Stimulated activated naive CD8-positive, alpha-beta T cell treated with anti-CD3 and anti-CD28 coated beads, Interleukin-15, Interleukin-2, amounts not matched to agents 100 U/mL and 50 U/mL, for 24 hours (primary cell): ENCODE measurements at places on chromosomes 6 and 20.
A peak's percentile ranks its signal among the peaks of the same experiment; 100 is the strongest.

DNA sequence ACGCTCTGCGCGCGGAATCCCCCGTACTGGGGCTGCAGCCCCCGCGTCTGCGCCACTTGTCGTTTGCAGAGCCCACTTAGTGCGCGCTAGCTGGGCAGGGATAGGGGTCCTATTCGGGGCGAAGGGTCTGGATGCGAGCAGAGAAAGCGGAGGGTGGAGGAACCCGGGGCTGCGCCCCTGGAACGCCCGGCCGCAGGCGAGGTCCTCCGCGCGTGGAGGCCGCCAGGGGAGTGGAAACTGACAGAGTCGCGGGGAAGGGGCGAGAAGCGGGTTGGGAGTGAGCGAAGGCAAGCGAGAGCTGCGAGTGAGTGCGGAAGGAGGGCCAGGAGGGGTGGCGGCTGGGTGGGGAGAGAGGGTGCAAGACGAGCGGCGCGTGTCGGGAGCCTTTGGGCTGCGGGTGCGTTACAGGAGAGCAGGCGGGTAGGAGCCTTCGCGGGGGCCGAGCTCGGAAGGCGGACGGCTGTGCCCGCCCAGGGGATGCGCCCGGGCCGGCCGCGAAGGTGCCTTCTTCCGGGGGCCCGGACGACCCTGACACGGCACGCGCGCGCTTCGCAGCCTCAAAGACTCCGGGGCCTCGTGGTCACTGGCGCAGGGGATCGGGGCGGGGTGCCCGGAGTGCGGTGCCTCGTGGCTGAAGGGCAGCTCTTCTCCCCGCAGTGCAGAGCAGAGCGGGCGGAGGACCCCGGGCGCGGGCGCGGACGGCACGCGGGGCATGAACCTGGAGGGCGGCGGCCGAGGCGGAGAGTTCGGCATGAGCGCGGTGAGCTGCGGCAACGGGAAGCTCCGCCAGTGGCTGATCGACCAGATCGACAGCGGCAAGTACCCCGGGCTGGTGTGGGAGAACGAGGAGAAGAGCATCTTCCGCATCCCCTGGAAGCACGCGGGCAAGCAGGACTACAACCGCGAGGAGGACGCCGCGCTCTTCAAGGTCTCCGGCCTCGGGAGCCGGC is 1.2 kb downstream of the IRF4 start:
- no peak for DNase-seq

GRCh38 chr6:33848484-33848883 is 44.7 kb upstream of the MLN start:
- no peak for DNase-seq

- DNase-seq: no peak
These were observed 718.3 kb downstream of the KIF16B start for GRCh38 chr20:15854911-15855310.

DNA sequence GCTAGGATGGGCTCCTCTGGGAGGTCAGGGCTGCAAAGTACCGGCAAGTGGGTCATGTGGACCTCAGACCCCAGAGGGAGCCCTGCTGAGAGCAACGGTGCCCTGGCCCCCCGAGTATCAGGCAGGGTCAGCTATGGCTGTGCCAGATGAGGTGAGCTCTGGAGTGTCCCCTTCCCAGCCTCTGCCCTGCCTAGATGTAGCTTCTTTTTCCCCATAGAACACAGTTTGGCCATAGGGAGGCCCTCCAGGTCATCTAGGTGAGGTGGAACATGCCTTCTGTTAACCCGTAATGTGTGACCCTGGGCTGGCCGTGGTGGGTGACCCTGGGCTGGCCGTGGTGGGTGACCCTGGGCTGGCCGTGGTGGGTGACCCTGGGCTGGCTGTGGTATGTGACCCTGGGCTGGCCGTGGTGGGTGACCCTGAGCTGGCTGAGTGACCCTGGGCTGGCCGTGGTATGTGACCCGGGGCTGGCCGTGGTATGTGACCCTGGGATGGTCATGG is 21.2 kb upstream of the PCMTD2 start:
- no peak for DNase-seq

GRCh38 chr20:44066645-44067606 is 120.1 kb downstream of the JPH2 start:
- DNase-seq: no peak

- no peak for DNase-seq
These were observed 17.3 kb downstream of the NAA20 start for GRCh38 chr20:20034486-20034885.

DNA sequence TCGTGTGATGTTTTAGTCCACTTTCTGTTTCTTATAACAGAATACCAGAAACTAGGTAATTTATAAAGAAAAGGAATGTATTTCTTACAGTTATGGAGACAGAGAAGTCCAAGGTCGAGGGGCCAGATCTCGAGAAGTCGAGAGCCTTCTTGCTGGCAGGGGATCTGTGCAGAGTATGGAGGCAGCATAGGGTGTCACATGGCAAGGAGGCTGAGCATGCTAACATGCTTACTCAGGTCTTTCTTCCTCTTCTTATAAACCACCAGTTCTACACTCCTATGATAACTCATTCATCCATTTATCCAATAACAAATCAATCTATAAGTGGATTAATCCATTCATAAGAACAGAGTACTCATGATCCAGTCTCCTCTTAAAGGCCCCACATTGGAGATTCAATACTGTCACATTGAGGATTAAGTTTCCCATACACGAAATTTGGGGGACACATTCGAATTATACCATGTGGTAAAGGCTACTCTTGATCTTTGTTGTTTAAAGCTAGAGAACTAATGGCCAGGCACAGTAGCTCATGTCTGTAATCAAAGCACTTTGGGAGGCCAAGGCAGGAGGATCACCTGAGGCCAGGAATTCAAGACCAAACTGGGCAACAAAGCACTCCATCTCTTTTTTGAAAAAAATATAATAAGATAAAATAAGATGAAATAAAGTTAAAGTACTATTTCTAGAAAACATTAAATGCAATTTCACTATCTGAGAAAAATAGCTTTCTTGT is 2.1 kb downstream of the GOPC start:
- DNase-seq: no peak

DNA sequence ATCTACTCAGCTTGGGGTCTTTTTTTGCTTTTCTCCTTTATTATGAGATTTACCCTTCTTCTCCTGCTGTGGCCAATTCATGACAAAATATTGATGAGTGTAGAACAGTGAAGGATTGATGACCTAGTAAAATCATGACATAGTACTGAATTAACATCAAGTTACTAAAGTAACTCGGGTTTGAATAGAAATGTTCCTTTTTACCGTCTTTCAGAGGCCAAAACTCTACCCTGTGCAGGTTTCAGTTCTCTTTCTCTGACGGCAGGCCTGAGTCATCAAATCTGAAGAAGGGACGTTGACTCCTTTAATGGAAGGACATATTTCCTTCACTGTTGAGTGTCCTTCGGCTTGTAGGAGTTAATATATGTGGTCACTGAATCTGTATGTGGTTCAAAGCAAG is 80.7 kb downstream of the RREB1 start:
- DNase-seq: no peak

DNA sequence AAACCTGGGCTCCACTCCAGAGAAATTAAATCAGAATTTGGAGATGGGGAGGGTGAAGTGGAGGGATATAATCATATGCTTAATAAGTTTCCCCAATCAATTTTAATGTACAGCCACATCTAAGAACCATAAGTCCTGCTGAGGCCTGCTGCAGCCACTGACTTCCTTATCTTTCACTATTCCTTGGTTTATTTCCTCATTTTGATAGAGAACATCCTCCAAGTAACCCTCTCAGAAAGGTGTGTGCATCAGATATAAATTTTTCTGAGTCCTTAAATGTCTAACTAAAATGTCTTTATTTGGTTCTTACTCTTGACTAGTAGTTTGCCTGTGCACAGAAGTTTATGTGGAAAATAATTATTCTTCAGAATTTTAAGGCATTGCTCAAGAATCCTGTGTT is 23.7 kb upstream of the SIRT5 start:
- DNase-seq: no peak

- DNase-seq: no peak
These were observed 245.6 kb downstream of the KIF16B start for GRCh38 chr20:16327606-16328005.

GRCh38 chr6:90285042-90285481 is 11.6 kb downstream of the BACH2 start:
- no peak for DNase-seq

- no peak for DNase-seq
These were observed 328.1 kb upstream of the ARID1B start for GRCh38 chr6:156449128-156449527.

GRCh38 chr6:110334423-110335180 is 23.5 kb downstream of the METTL24 start:
- no peak for DNase-seq

GRCh38 chr20:50642288-50642803 is 49.0 kb downstream of the RIPOR3 start:
- DNase-seq: no peak

DNA sequence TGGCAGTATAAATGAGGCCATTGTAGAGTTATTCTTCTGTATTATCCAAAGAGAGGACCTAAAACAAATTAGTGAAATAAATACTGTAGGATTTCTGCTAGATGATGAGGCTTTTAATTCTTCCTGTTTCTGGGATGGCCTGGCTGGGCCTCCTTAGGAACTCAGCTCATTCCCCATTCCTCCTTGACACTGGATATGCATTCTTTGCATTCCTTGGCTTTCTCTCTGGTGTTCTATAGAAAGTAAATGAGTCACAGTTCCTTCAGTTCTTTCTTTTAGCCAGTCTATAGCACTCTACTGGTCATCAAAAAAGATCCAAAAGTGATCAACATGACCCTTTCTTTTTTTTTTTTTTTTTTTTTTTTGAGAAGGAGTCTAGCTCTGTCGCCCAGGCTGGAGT is 8.6 kb downstream of the OR10C1 start:
- DNase-seq: no peak

GRCh38 chr20:11200423-11200822 is 526.6 kb upstream of the JAG1 start:
- no peak for DNase-seq

DNA sequence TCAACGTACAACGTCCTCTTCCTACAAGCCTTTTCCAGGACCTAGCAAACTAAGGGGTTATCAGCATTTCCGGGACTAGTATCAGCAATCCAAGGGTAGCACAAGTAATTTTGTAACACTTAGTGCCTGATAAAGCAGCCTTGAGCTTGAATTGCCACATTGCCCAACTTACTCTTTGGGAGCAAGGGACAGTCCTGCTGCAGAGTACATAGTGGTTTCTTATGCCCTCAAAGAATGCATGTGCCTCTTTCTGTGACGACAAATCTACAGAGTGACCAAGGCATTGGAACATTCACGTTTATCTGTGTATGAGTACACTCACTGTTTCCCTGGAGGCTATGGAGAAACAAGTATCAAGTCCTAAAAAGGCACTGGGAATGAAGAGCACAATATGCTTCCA is 3.2 kb upstream of the ID4 start:
- DNase-seq: no peak

DNA sequence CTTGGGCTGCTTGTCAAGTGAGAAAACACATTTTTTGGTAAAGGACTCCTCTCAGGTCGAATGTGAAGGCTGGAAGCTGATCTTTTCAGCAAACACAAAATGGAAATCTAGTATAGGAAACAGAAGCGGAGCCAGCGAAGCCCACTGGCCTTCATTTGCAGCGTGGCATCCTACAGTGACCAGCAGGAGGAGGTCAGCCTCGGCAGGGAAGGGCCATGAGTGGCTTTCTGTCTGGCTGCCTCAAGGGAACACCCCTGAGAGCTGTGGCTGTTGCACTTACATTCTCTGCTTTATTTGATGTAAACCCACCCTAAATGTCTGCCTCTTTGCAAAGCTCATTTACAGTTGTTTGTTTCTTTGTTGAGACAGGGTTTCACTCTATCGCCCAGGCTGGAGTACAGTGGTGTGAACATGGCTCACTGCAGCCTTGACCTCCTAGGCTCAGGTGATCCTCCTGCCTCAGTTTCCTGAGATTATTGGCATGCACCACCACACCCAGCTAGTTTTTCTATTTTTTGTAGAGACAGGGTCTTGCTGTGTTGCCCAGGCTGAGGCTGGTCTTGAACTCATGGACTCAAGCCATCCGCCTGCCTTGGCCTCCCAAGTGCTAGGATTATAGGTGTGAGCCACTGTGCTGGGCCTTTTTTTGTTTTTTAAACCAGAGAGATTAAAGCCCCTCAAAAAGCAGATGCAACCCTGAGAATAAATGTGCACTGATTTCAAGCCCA is 322.0 kb upstream of the SOX4 start:
- DNase-seq: no peak

GRCh38 chr20:50246367-50247195 is 56.0 kb downstream of the CEBPB start:
- no peak for DNase-seq

- no peak for DNase-seq
These were observed 4.5 kb upstream of the FOXC1 start for GRCh38 chr6:1605004-1605892.

GRCh38 chr6:19705606-19706005 is 131.6 kb upstream of the ID4 start:
- no peak for DNase-seq

DNA sequence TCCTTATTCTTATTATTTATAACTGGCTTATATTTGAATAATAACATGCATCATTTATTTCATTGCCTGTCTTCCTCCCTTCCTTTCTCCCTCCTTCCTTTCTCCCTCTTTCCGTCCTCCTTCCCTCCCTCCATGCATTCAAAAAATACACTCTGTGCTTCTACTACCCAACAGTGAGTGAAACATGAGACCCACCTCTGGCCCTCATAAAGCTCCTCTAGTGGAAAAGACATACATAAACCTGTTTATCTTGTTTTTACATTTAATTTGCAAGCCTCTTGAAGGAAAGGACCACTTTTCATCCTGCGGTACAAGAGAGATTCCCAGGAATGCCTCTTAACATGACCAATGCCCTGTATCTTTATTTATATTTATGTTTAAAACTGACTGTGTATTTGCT is 21.8 kb upstream of the ISM1 start:
- no peak for DNase-seq

GRCh38 chr6:7235712-7236305 is 77.2 kb downstream of the SSR1 start:
- DNase-seq: no peak

GRCh38 chr20:5002077-5002413 is 735 bp upstream of the SLC23A2 start:
- DNase-seq: peak; percentile 10

- no peak for DNase-seq
These were observed 289.1 kb upstream of the SUPT3H start for GRCh38 chr6:45666846-45667245.

GRCh38 chr20:16472045-16472872 is 101.0 kb downstream of the KIF16B start:
- no peak for DNase-seq

GRCh38 chr6:144602523-144603180 is 317.5 kb downstream of the UTRN start:
- DNase-seq: no peak

DNA sequence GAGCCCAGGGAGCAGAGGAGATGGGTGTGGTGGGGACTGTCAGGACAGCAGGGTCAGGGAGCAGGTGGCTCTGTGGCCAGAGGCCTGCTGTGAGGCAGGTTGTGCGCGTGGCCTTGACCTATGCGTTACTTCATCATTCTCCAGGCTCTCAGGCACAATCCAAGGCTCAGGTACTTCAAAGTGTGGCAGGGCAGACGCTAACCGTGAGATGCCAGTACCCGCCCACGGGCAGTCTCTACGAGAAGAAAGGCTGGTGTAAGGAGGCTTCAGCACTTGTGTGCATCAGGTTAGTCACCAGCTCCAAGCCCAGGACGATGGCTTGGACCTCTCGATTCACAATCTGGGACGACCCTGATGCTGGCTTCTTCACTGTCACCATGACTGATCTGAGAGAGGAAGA is 535 bp downstream of the NCR2 start:
- DNase-seq: no peak
